ENCODE measurements at places on chromosomes 5 and 9.
A peak's percentile ranks its signal among the peaks of the same experiment; 100 is the strongest.

GRCh38 chr5:93925321-93925720 is 183.9 kb upstream of the POU5F2 start:
- no peak for DNase-seq

GRCh38 chr9:106771608-106772007 is 91.4 kb upstream of the ZNF462 start:
- no peak for DNase-seq

DNA sequence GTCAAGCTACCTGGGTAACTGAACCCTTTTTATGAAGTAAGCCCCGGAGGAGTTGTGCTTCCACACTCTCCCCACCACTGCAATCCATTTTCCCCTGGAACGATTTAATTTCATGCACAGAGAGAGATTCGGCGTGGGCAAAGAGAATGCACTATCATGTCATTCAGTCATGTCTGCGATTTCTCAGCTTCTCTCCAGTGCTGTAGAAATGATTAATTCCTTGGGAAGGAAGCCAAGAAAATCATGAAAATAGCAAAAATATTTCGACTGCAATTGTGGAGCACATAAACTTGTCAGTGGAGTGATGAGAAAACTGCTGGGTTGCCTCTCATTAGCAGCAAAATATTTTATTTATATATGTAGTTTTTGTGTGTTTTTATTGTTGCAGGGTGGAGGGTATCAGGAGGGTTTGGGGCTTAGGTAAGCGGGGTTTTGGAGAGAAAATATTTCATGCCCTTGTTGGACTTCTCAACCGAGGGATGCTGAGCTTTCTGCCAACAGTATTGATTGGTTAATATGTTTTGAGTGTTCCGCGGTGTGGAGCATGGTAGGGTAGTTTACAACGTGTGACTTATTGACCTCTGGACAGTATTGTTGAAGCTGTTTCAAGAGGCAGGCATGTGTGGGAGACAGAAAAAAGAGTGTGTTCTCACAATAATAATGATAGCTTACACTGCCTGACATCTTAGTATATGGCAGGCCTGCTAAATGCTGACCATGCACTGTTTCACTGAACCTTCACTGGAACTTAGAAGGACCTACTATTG is 69.3 kb downstream of the SGCD start:
- no peak for DNase-seq

DNA sequence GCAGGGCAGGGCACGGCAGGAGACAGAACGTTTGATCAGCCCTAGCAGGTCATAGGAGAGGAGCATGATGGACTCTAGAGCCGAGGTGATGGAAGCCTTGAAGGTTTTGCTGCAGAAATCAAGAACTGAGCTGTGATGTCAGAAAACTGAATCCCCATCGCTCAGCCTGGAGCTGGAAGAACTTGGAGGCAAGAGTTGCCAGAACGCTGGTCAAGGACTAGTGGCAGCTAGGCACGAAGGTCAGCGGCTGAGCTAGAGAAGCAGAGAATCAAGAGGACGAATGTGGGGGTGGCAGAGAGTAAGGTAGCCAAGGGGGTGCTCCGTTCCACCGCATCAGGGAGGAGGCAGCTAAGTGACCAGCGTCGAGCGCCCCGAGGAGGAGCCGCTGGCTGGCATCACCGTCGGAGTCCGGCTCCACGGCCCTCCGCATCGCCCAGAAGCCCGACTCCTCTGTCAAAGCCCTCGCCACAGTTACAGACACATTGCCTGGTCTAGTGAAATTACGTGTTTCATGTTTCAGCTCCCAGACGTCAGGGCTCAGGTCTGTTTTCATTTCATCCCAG is 1.2 kb upstream of the GALNT10 start:
- peak; percentile 31 for DNase-seq

DNA sequence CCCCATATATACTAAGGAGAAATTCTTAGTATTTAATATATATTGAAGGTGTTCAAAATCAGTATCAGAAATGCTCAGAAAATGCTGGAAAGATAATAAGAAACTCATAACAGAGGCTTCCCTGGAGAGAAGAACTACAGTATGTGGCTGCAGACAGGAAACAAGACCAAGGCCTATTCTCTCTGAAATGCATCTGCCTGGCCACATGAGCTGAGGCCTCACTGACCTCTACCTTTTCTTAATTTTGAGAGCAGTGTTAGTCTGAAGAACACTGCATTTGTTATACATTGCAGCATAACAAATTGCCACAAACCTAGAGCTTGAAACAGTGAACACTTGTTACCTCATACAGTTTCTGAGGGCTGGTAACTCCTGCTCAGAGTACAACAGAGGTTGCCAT is 133.4 kb upstream of the SPEF2 start:
- no peak for DNase-seq

All from activated T-cell treated with anti-CD3 and anti-CD28 coated beads, Interleukin-2, amount 50 U/mL, for 72 hours (primary cell).